ENCODE measurements at places on chromosomes 13 and 19.

DNA sequence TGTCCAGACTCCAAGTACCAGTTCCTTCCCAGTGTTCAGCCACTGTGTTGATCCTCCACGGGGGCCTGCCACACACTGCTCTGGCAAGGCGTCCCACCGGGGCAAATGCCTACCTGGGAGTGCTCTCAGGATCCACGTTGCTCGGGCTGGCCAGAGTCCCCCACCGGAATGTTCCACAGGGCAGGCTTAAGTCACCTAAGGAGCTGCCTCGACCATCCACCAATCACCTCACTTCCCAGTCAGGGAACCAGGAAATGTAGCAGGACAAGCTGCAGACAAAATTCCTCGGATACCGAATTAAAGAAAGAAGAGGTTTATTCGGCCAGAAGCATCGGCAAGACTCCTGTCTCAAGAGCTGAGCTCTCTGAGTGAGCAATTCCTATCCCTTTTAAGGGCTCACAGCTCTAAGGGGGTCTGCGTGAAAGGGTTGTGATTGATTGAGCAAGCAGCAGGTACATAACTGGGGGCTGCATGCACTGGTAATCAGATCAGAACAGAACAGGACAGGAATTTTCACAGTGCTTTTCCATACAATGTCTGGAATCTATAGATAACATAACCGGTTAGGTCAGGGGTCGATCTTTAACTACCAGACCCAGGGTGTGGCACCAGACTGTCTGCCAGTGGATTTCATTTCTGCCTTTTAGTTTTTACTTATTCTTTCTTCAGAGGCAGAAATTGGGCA is 56.9 kb upstream of the EDNRB start:
- no peak for DNase-seq

- DNase-seq = no peak
Observed at GRCh38 chr13:106490569-106491321, 44.7 kb downstream of the EFNB2 start.

DNA sequence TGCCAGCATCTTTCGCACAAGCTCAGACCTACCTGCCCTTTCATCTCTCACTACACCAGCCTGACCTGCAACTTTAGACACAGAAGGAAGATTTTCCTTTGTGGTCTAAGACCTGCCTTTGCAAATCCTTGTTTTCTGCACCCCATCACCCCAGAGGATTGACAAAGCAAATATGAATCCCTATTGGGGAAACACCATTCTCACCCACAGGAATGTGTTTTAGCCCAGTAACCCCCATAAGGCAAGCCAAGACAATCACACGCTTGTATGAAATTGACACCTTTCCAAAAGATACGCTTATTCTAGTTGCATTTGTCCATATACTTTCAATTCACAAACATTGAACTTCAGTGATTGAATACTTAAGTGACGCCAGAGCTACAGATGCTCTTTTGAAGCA is 55.7 kb downstream of the SPATA13 start:
- no peak for DNase-seq

DNA sequence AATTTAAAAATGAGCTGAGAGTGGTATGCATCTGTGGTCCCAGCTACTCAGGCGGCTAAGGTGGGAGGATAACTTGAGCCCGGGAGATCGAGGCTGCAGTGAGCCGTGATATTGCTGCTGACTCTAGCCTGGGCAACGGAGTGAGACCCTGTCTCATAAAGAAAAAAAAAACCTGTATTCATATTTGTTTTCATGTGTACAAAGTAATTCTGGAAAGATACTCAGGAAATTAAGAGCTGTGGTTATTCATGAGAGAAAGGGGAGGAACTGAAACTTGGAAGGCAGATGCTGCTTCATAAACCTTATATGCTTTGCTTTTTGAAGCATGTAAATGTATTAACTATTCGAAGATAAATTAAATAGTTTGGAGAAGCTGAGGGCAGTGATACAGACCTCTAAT is 8.8 kb upstream of the RLN3 start:
- DNase-seq = no peak

- no peak for DNase-seq
Observed at GRCh38 chr13:42355491-42356183, 83.7 kb downstream of the AKAP11 start.

- DNase-seq = no peak
Observed at GRCh38 chr13:41117869-41118268, 14.7 kb downstream of the KBTBD6 start.

GRCh38 chr13:23778879-23779278 is 110.3 kb downstream of the MIPEP start:
- DNase-seq = no peak

GRCh38 chr13:37539976-37540605 is 58.5 kb downstream of the POSTN start:
- DNase-seq = no peak

DNA sequence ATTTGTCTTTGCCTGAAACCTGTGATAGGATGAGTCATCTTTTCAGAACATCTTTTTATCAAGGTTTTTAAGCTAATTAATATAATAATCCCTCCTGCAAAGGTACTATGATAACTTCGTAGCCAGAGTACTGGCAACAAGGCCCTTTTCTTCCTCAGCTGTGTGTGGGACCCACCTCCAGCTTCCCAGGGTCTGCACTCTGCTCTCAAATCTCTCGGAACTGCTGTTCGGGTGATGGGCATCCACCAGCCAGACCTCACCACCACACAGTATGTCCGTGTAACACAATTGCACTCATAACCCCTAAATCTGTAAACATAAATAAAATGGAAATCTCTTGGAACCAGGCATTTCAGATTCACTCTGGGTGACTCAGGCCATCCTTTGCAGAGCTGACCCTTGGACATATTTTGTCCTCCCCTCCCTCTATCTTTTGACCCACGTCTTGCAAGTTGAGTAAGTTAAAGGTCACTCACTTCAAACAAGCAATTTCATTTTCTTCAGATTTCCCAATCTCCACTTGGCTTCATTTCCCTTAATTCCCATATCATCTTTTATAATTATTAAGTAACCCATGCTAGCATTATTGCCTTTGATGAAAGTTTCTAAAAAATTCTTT is 29.5 kb downstream of the COL4A1 start:
- no peak for DNase-seq

DNA sequence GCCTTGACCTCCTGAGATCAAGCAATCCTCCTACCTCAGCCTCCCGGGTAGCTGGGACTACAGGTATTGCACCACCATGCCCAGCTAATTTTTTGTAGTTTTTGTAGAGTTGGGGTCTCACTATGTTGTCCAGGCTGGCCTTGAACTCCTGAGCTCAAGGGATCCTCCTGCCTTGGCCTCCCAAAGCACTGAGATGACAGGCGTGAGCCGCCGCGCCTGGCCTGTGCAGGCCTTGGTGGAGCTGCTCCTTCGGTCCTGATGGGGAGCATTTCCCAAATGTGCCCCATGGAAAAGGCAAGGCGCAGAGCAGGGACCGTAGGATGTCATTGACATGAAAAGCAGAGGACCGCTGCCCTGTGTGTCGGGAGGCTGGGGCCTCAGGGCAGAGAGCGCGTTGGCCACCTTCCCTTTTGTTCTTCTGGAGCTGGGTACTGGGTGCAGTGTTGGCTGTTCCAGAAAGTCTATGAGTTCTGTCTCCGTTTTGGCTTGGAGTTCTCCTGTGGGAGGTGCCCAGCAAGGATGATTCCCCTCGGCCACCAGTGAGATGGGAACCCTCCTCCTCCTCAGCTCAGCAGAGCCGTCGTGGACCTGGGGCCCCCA is 128.5 kb downstream of the KDM4B start:
- DNase-seq = no peak

- DNase-seq = no peak
Observed at GRCh38 chr19:16193466-16193865, 4.2 kb upstream of the AP1M1 start.

DNA sequence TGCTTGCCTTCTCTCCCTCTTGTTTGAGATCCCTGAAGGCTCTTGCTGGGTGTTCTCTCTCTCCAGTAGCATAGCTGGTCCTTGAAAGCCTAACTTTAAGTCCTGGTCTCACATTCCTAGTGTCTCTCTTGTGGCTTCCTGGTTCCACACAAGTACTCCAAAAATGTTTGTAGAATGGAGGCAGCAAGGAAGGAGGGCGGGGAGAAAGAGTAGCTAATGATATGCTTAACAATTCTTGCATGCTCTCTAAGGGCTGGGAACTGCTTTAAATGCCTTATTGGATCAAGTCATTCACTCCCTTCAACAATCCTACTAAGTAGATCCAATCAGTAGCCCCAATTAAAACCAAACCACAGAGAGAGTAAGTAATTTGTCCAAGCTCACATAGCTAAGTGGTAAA is 357.3 kb downstream of the KLF5 start:
- no peak for DNase-seq

GRCh38 chr13:36131931-36132297 is 732 bp upstream of the DCLK1 start:
- DNase-seq = no peak

DNA sequence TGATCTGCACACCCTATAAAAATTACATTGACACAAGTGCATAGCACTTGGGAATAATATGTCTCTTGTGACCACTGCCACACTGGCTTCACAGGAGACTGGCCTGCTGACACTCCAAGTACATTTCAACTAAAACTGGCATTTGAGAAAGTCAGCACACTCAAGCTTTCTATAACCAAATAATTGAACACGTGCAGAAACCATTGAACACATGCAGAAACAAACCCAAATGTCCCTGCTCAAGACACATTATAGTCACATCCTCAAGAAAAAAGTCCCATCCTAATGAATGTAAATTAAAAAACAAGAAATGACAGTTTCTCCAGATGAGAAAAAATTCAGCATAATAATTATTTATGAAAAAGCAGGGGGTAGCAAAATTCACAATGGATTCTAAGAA is 1859.1 kb upstream of the PCDH20 start:
- DNase-seq = no peak

DNA sequence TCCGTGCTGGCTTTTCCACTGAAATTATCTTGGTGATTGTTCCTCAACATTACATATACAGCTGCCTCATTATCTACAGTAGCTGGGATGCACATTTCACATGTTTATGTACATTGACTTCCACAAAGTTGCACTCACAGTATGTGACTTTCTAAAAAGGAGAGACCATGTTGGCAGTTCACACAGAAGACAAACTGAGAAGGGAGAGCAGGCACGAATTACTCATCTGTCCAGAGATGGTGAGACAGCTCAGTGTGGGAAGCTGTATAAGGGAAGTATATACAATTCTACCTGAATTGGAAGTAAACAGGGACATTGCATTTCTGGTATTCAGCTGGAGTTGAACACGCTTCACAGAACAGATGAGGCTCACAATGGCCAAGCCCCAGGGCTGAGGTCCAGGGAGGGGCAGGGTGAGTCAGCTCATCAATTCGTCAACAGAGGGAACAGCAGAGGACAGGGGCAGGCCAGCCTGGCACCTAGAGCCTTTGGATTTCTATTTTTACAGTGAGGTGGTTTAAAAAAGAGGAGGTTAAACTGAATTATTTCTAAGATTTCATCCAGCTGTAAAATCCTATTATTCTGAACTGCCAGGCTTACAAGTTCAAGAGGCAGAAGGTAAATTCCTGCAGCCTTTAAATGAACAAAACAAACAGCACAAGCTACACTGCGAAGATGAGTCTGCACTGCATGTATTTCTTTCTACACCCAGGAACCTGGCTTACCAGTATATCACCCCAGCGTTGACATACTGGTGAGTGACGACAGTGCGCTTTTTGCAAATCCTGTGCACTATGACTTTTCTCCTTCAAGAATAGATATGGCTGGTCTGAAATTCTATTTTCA is 9.8 kb downstream of the PARP4 start:
- DNase-seq = no peak

DNA sequence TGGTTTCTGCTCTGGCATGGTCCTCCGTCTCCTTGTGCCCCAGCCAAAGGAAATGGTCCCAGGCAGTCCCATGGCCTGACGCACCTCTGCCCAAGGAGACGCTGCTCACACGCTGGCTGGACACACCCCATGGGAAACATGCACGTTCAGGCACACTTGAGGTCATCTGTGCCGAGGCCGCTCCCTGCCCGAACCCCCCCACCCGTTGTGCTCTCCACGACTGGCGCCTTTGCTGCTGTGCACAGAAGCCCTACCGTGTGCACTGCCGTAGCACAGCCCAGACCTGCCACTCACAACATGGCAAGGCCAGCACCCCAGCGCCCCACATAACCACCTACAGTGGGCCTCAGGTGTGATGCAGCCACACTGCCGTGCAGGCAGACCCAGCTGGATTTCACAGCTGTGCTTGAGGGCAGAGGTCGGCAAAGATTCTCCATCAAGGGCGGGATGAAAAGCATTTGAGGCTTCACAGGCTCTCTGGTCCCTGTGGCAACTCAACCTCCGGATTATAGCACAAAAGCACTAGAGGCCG is 65.7 kb downstream of the SPACA7 start:
- DNase-seq = no peak

GRCh38 chr13:54593504-54593903 is 1564.9 kb downstream of the OLFM4 start:
- no peak for DNase-seq

DNA sequence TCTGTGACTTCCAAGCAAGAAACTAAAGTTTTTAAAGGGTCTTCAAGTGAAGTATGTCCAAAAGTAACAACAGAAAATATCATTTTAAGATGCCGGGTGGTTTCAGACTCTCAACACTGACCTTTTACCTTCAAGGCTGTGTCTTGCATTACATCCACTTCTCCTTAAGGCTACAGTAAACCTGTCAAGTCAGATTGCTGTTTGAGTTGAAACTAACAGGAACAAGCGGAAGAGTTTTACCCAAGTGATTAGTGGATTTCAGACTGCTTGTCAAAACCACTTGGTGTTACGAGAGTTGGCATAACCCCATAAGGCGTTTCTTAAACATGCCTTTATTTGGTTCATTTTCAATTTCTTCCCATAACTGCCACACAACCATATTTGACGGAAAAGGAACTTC is 283.1 kb downstream of the DCT start:
- DNase-seq = no peak

- DNase-seq = no peak
Observed at GRCh38 chr13:58950911-58951310, 1212.8 kb downstream of the DIAPH3 start.

- DNase-seq = no peak
Observed at GRCh38 chr13:99002172-99002710, 24.4 kb upstream of the DOCK9 start.

GRCh38 chr13:34826432-34826831 is 115.6 kb upstream of the NBEA start:
- no peak for DNase-seq

- DNase-seq = no peak
Observed at GRCh38 chr19:34314437-34315313, 50.3 kb upstream of the GPI start.

Measured in cortex of kidney (tissue), 1 donor.